ENCODE measurements at places on chromosomes 6 and 20. TPM values are rescaled to one million over a fixed set of nuclear protein-coding genes. Genes with fewer than 3 reads are reported as not detected.

DNA sequence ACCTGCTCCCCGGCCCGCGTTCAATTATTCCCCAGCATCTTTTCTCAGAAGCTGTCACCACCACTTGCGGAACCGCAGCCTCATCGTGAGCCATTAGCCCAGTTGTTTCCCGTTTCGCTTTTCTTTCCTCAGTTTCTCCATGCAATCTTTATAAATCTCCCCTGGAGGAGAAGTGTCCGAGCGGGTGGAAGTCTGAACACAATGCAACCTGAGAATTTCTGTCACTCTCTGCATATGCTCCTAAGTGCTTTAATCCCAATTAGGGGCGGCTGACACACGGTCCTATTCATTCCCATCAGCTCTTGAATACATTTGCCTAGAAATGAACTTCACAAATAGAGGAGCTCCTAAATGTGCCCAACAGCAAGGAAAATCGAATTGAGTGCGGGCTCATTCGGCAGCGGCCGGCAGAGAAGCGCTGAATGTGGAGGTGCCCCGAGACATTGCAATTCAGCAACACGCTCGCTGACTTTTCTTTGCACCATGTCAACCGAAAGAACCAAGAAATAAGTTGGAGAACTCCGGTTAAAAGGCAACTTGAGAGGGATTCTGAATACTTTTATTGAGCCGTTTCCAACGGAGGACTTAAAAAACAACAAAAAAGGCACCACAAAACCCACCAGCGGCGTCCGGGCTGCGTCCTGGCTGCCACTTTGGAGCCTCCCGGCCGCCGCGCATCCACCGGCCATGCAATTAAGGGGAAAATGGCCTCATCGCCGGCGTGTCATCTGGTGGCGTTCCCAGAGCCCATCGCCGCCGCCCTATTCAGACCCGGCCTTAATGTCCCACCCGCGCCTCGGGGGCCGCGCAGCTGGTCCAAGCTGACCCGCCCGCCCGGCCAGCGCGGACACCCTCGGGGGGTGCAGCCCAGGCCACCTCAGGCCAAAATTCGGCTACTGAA, 3.9 kb upstream of the PRDM13 start:
- DNase-seq = no peak

GRCh38 chr6:170096191-170096802, 194.6 kb downstream of the DLL1 start:
- no peak for DNase-seq

DNA sequence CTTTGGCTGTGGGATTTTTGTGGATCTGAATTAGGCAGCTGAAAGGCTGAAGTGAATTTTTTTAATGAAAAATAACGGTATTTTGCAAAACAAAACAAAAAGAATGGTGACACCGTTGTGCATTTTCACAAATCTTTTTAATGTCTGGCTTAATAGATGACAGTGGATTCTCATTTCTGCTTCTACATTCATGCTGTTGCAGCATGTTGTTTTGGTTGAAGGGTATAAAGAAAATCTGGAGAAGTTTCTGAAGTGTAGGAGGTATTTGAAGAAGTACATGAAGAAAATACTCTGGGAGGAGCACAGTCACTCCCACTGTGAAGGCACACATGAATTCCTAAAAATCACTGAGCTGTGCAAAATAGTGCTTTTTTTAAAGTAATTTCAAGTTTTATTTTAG, 3.1 kb upstream of the MAP3K5 start:
- no peak for DNase-seq

DNA sequence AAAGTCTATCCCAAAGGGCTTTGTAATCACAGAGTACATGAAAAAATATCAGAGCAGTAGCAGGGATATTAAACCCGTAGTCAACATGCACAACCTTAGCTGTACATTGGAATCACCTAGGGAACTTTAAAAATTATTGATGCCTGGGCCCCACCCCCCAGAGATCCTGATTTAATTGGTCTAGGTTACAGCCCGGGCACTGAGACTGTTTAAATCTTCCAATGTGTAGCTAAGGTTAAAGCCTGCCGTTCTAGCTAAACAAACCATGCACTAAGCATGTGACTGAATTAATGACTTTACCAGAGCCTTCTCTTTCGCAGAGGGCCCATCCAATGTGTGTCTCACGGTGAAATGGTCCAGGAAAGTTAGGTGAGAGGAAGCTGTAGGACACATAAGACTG, 14.1 kb upstream of the JAG1 start:
- no peak for DNase-seq

- peak; percentile 77 for DNase-seq
These were observed 24.2 kb downstream of the ZNF311 start for GRCh38 chr6:28980852-28981430.

DNA sequence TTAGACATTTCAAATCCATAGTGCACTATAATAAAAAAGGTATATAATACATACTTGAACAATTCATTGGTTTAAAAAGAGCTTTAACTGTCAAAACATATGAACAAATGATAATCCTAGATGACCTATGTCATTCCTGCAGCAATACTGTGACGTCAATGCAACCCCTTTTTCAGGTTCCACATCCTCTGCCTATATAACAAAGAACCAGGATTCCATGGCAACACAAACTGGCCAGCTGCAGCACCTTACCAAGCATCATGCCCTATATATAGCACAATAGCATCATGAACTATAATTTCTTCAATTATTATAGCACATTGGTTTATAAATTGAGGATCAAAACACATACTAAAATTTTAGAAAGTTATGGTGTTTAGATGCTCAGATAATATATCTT, 578 bp upstream of the PTCHD4 start:
- no peak for DNase-seq

C20orf141 gene
- not detected for polyA plus RNA-seq

DNA sequence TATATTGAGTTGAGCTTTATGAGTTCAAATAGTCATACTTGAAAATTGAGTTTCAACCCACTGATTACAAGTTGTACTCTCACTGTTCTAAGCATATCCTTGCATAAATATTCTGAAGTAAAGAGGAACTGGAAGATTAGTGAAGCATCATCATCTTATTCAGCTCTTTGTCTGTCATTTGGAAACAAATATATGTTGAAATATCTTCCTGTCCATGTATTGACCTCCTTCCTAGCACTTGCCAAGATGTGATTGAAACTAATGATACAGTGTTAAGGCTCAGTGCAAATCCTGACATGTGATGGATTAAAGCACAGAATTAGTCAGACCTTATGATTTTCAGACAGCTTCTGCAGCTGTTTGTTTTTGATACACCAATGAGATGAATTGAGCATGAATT, 434.3 kb downstream of the TBC1D32 start:
- no peak for DNase-seq

DNA sequence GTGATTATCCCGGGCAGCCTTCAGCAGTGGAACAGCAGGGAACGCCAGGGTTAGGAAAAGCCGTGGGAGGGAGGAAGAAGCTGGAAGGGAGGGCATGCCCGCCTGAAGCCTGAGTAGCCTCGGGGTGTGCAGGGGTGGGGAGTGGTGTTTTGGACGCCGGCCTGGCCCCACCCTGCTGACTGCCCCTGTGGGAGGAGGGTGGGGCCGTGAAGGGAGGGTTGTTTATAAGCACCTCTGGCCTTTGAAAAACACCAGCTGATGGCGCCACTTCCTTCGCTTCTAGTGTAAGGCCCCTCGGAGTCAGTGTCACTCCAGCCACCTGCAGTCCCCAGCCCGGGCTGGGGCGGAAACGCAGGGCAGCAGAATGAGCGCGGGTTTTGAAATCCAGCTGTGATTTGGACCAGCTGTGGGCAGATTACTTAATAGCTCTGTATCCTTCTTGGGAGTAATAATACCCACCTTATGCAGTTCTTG, 52.8 kb upstream of the BMP6 start:
- DNase-seq = no peak

ZNF334 gene
- 27.2 TPM for polyA plus RNA-seq

- no peak for DNase-seq
These were observed 37.2 kb upstream of the PLCB1 start for GRCh38 chr20:8094850-8095249.

DNA sequence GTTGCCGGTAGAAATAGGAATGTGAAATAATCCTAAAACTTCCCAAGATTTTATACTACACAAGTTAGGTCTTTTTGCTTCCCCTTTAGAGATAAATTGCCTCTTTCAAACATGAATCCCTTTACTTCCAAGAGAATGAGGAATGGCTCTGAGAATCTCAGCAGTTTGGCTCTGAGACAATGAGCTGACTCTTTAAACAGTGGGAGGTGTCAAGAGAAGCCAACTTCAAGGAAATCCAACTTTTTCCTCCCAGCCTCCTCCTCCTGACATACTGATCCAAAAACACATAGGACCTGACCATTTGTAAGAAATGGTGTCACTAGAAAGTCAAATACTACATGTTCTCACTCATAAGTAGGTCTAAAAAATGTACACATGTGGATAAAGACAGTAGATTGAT, 154.2 kb downstream of the ALDH8A1 start:
- no peak for DNase-seq
